ENCODE measurements at places on chromosomes 3 and 15.

- no peak for DNase-seq
Observed at GRCh38 chr3:130341882-130342281, 3.6 kb upstream of the COL6A5 start.

GRCh38 chr3:138498991-138499390 is 64.6 kb downstream of the ESYT3 start:
- DNase-seq: no peak

- DNase-seq: no peak
Observed at GRCh38 chr15:69234676-69235075, 64.0 kb upstream of the PAQR5 start.

DNA sequence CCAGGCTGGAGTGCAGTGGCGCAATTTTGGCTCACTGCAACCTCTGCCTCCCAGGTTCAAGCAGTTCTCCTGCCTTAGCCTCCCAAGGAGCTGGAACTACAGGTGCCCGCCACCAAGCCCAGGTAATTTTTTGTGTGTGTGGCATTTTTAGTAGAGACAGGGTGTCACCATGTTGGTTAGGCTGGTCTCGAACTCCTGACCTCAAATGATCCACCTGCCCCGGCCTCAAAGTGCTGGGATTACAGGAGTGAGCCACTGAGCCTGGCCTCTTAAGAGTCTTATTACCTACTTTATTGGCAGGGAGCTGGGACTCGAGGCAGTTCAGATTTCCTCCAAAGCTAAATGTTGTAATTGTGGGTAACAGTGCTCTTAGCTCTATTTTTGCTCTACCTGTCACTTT is 16.4 kb downstream of the PXYLP1 start:
- DNase-seq: no peak

DNA sequence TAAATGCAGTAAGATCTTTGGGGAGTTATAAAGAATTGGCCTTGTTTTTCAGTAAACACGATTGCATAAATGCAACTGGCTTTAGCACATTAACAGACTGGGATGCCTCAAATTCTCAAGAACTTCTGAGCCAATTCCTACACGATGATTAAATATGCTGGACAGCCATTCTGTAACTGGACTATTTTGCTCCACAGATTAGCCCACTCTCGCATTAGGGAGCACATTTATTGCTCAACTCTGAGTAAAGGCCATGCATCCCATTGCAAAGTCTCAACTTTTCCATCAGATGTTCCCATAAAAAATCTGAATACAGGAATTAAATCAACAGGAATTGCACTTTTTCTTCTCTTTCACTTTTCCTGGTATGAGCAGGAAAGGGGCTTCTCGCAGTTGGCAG is 66.7 kb upstream of the PRICKLE2 start:
- no peak for DNase-seq

- no peak for DNase-seq
Observed at GRCh38 chr15:86676002-86676401, 596.3 kb downstream of the AGBL1 start.

DNA sequence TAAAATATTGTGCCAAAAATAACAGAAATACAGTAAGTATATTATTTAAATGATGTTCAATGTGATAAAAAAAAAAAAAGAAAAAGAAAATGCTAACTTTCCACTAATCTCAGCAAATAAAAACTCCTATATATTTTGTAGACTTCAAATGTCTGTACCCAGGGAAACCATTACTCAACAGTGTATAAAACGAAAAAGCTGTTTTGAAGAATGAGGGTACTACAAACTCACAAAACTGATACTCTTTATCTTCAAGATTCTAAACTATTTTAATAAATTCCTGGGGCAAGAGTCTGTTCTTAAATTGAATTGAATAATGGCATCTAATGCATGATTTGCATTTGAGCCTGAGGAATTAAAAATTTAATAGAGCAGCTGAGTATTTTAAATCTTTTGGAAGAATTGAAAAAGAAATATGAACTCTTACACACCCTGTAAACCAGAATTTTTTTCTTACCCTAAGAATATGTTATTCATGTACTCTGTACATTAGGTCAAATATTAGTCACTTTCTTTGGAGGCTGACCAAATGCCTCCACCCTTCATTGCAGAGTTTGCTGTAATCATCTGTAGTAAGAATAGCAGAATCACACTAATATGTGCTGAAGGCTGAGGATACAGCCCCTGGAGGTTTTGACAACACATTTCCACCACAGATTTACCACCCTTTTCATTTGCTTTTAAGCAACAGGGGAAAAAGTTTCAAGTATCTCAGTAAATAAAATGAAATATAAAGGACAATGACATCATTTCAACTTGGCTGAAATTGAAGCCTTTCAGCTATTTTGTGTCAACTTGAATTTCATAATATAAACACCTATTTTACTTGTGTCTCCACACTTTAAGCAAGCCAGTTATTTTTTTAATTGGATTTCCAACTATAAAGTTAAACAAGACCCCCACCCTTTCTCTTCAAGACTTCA is 79.7 kb downstream of the FBN1 start:
- DNase-seq: no peak

GRCh38 chr15:67373971-67374370 is 119.4 kb downstream of the IQCH start:
- DNase-seq: no peak

DNA sequence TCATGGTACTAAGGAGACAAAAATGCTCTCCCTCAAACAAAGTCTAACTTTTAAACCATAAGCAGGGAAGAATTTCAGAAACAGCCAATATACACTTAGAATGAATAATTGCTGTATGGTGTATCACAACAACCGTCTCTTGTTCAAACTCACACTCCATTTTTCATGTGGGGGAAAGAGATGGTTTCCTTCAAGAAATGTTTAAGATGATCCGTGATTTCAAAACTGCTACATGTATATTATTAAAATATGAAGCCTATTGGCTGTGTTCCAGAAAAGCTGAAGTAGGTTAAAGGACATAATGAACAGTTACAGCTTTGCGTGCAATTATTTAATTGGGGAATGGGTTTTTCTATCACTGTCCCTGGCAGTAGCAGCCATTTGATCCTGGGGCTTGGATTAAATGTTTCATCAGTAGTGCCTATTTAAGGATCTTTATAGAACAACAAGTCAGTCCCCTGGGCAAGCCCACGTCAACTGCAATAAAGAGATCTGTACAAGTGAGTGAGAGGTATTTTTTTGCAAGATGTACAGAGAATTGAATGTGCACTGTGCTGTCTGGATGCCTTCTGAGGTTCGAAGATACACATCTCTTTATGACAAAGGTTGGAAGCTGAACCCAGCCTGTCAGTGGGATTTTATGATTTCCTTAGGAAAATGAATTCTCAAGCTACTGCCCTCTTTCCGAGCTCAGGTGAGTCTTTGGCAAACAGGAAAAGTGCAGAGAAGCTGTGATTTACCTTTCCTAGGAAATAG is 337.2 kb upstream of the RARB start:
- no peak for DNase-seq

DNA sequence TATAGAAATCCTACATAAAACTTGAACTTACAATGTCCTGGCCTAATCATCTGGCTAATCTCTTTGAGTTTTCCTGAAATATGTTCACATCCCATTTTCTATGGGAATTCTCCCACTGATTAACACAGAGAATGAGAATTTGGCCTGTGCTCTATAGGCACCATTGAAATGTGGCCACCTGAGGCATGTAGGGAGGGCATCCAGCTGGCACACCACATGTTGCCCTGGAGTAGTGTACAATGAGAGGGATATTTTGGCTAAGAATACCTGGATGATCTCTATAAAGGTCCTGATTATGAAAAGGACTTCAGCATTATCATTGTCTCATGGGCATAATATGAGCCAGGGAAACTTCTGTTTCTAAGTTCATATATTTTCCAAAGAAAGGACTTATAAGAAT is 324.0 kb downstream of the ZBTB20 start:
- DNase-seq: no peak

All from cortex of kidney (tissue), 1 donor.